ENCODE measurements at places on chromosomes 7 and 10. TPM values are rescaled to one million over a fixed set of nuclear protein-coding genes. Genes with fewer than 3 reads are reported as not detected.

Gene UCN3
- polyA plus RNA-seq, result not detected

Gene CPXM2
- polyA plus RNA-seq, result 4.2 TPM

Gene RAMP3
- 8.5 TPM for polyA plus RNA-seq

Gene MYL10
- not detected for polyA plus RNA-seq

Gene ANXA8L1
- 279 TPM for polyA plus RNA-seq

Gene ITIH5
- polyA plus RNA-seq, result 2.6 TPM

Gene LBX1
- polyA plus RNA-seq, result not detected

Gene PTTG1IP2
- not detected for polyA plus RNA-seq

Gene TRIM50
- polyA plus RNA-seq, result not detected
